ENCODE measurements at places on chromosomes 3 and 15.

GRCh38 chr3:182052332-182052731, 340.6 kb downstream of the SOX2 start:
- no peak for DNase-seq

DNA sequence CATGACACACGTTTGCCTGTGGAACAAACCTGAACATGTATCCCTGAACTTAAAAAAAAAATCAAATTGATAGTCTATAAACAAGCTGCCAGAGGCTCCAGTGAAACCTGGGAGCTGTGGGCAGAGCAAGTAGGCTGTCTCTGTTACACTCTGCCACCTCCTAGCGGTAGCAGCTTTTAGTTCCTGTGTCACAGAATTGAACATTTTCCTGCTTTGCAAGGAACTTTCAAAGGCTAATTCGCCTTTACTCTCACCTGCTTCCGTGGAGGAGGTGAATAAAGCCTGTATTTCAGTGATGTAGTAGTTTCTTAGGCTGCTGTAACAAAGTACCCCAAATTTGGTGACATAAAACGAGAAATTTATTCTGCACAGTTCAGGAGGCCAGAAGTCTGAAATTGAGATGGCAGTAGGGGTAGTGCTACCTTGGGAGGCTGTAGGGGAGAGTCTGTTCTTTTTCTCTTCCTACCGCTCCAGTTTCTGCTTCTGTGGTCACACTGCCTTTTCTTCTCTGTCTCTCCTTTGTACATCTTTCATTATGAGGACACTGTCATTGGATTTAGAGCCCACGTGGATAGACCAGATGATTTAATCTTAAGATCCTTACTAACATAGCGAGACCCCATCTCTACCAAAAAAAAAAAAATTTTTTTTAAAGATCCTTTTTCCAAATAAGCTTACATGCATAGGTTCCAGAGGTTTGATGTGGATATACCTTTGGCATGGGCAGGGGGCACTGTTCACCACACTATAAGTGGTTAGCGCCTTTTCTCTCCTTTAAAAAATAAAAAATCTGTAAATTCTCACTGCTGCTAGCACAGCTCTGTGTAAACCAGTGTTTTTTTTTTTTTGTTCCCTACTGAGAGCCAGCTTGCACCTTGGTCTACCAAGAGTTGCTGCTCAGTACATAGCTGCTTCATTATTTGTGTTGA, 25.3 kb downstream of the FBXO22 start:
- no peak for DNase-seq

DNA sequence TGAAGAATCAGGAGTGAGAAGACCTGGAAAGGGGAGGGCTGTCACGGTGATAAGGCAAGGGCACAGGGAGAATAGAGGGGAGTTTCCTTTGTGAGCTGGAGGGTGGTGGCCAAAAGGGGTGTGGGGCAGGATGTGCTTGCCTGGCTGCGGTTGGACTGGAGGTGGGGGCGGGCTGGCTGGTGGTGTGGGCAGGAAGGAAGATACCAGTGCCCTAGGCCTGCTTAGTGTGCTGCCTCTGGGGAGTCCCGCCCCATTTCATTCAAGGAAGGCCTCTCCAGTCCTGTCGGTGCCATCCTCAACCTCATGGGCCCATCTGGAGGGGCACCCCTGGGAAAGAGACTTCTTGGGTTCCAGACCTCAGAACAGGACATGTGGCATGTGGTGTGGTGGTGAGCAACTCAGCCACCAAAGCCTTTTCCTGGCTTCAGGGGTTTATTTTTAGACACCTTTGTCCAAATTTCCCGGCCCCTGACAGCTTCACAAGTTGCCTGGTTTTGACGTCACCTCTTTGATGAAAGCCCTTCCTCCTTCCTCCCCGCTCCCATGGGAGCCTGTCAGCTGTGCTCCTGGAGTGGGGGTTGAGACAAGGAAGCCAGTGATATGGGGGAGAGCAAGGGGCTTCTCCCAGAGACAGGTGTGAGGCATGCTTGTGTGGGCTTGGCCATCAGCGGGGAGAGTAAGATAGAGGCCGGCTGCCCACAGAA, 15.6 kb downstream of the TEX264 start:
- no peak for DNase-seq

DNA sequence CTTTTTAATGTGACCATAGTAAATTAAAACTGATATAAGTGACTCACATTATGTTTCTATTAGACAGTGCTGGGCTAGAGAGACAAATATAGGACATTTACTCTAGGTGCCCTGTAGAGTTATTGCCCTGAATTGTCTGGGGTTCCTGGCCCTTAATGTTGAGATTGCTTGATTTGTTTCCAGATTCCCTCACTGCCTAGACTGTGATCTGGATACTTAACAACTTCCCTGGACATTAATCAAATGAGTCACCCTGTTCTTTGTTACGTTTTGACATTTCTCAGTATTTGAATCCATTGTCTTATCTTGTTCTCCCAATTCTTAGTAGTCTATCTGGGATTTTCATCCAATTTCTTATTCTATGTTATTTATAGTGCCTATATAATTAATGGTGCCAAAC, 65.8 kb downstream of the DTWD1 start:
- no peak for DNase-seq

DNA sequence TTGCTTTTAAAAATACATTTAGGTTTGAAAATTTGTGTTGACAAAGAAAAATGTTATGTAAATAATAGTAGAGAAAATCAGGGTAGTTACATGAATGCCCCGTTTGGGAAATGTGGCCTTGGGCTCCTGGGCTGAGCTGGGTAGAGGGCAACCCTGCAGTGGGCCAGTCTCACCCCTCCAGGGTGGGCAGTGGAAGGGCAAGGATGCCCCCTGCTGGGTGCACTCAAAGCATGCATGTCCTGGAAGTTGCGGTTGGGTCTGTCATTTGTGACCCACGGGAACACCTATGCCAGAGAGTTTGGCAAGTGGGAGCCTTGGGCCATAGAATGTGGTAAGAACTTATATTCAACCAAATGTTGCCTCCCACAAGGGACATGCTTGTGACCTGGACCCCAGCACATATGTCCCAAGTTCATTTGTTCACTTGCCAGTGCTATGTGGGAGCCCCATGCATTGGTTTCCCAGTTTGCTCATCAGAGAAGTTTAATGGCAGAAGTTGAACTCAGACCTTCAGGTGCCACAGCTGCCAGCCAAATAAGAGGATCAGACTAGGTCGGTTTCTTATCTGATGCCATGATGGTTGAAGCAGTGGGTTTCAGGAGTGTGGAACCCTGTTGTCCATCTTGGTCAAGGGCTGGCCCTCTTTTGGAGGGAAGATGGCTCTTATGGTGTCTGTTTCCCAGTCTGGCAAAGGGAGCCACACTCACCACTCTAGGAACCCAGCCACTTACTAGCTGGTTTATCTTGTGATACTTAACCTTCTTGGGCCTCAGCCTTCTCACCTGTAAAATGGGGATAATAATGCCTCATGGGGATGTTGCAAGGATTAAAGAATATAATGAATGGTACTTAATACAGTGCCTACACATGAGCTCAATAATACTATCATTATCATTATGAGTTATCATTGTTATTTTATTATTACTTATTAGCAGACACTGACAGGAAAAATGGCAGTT, 2.5 kb upstream of the PLCB2 start:
- no peak for DNase-seq

GRCh38 chr3:8070011-8070410, 431.6 kb upstream of the LMCD1 start:
- no peak for DNase-seq

DNA sequence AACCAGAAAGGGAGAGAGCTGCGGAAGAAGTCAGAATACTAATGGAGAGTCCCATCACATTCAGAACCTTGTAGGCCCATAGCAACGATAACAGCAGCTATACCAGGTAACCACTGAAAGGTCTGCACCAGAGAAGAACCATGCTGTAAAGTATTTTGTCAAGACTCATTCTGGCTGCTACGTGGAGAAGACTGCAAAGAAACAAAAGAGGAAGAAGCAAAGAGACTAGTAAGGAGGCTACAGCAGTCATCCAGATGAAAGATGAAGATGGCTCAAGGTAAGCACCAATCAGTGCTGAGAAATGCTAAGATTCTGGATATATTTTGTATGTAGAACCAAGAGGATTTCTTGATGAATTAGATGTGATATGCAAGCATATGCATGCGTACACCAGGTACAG, 39.6 kb downstream of the ACAP2 start:
- no peak for DNase-seq

DNA sequence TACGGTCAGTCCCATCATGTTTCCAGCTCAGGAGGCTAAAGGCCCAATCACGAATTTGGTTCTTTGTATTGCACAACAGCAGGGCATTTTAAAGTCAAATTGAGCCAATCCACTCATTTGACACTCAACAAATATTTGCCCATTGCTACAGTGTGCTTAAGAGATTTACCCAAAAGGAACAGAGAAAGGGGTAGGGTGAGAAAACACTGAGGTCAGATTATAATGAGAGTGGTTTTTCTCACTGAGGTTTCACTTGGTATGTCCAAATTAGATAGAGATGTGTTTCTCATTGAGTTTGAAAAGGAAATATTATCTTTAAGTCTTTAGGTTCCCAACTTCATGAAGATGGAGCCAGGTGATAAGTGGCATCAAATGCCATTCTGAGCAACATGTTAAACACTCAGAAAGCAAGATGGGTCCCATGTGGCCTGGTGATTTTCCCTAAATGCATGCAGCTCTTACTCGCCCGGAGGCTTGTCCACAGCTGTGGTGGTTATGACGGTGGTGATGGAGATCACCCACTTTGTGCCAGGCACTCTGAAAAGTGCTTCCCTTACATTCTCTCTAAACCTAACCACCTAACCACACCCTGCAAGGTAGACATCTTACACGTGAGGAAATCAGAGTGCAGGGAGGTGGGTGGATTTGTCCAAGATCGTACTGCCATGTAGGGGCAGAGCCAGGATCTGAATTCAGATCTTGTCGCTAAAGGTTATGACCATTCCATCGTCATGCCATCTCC, 31.2 kb upstream of the USP3 start:
- DNase-seq = no peak

DNA sequence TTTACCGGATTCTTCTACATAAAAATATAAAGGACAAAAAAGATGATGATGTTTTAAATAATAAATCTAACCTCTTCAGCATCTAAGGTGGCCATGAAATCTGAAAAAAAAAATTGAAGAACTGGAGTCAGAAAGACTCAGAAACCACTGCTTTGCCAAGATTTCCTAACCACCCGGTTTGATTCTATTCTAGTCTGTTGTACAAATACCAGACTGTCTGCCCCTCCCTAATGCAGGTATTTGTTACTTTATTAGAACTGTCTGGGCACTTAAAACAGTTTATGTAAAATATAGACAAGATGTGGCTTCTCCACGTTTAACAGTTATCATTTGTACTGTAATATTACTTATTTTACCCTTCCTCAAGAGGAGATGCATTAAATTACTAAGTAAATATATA, 48.8 kb downstream of the UACA start:
- no peak for DNase-seq

DNA sequence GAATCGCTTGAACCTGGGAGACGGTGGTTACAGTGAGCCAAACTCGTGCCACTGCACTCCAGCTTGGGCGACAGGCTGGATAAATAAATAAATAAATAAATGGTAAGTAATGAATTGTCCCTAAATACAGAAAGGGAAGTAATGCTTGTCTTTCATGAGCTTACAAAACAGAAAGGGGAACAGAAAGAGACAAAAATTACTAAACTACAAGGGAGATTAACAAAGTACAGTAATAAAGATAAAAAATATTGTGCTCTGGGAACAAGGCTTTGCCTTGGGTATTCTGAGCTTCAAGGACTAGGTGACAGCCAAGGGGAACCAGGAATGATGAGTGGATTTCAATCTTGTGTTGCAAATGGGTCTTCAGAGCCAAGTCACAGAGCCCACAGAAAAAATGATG, 9.2 kb upstream of the HLTF start:
- DNase-seq = no peak

DNA sequence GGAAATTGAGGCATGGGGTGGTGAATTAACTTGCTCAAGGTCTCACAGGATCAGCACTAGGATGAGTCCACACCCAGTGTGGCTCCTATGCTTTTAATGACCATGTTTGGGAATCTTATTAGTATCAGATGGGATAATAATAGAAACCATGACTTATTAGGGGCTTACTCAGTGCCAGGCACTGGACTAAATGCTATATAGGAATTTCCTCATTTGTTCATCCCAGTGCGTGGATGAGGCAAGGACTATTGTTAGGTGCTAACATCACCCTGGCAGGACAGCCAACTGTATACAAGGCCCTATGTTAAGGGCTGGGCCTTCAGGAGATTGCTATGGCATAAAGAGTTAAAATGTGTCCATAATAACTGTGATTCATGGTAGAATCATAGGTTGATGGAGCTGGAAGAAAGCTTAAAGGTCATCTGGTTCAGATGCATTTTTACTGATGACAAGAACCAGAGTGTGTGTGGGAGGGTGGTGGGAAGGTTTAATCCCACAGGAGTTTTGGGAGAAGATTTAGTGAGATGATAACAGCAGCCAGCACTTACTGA, 4.7 kb upstream of the FEM1B start:
- DNase-seq = no peak

DNA sequence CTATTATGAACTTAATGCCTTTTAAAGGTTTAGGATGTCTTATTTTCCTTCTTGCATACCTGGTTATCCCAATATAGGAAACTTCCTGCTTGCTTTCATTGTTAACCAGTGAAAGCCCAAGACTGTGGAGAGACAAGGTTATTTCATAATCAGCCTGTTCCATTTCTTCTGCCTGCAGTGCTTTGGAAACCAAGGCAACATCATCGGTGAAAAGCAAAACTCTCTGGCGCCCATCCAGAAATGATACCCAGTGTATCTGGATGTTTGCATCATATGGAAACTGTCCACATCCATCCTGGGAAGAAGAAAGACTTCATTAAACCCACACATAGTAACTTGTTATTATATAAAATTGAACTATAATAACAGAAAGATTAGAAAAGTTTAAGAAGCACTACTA, 170.1 kb downstream of the VPS13C start:
- no peak for DNase-seq

GRCh38 chr15:101134780-101135179, 117.1 kb downstream of the CHSY1 start:
- DNase-seq = no peak

DNA sequence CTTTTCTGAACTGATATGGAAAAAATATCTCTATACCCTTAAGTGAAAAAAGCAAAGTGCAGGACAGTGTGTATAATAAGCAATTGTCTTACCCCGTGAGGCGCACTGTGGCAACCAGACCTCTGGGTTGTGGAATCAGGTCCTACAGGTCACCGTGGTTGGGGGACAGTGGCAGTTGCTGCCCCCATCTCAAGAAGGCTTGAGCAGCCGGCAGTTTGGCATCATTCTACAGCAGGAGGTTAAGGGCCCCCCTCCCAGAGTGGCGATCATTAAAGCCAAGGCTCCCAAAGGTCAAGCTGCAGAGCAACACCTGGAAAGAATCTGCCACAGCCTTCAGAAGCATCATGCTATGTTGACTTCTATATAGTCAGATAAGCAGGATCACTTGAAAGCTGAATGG, 56.1 kb upstream of the HERC1 start:
- DNase-seq = no peak

Data from amniotic stem cell (primary cell).